ENCODE measurements at places on chromosomes 5 and 9.

DNA sequence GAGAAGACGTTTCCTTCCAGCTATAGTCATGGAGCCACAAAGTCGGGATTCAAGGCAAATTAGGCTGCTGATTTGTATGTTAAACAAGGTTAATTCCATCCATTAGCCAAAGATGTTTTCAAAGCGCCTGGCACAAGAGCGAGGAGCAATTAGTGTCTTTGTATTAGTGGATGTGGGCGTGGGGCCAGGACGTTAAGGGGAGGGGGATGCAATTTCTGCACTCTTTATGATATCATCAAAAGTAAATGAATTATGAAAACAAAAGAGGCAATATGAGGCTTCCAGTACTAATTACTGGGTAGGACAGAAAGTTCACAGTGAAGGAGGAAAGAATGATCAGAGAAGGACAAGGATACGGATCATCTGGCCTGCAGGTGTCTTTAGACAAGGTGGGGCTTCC lies 230.9 kb upstream of the MSX2 start:
- H3K27ac ChIP-seq, result no peak overlapping the region
- no peaks in the 10 kb centered on the region for H3K4me1 ChIP-seq
- H3K27me3 ChIP-seq, result no peaks in the 10 kb centered on the region
- H3K4me3 ChIP-seq, result no peak overlapping the region
- no peaks in the 10 kb centered on the region for H3K36me3 ChIP-seq
- no peak for DNase-seq

DNA sequence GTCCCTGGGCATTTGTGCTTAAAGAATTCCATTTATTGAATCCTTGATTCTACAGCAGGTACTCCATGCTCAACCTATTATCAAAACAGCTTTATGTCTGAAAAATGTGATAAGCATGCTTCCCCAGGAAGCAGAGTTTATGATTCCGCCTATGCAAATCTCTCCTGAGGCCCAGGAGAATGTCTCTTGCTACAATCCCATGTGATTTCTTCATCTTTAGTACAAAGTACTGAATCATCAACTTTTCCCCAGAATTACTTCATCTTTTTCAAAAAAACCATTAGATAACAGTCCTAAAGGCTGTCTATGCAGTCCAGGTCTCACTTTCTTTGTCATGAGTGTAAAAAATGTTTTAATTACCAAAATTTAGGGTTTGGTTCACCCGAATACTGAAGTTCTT lies 130.2 kb upstream of the ADAMTSL1 start:
- H3K36me3 ChIP-seq, result no peaks in the 10 kb centered on the region
- no peaks in the 10 kb centered on the region for H3K4me1 ChIP-seq
- no peaks in the 10 kb centered on the region for H3K27me3 ChIP-seq
- H3K4me3 ChIP-seq, result no peak overlapping the region

DNA sequence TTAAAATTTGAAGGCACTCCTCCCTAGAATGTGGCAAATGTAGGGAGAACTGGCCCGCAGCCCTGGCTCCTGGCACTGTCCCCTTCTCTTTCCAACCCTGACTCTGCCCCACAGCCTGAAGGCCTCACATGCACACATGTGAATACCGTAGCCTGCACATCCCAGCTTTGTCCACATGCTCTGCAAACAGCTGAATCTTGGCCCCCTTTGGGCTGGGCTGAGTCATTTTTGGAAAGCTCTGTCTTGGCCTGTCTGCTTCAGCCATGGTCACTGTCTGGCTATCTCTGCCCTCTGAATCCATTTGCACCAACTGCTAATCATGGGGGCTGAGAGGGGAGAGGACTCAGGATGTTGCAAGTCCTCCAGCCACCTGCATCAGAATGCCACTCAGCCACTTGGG lies 22.1 kb upstream of the GALNT10 start:
- no peak overlapping the region for H3K4me3 ChIP-seq
- DNase-seq, result no peak
- no peaks in the 10 kb centered on the region for H3K27me3 ChIP-seq
- no peak overlapping the region for H3K27ac ChIP-seq

DNA sequence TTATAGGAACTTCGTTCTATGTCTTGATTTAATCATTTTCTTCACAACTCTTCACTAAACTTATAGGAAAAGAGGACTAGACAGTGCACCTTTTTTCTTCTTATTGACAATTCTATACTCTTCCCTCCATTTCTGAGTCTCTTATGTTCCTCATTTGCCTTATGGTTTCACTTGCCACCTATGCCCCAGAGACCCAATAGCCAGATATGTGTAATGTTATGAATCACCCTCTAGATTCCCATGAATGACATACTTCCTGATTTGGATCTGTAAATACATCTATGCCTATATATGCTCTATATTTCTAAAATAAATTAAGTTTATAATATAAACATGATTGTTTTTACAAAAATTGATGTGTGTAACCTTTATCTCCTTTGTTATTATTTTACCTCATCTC lies 514.1 kb upstream of the MEF2C start:
- peak overlapping the region; percentile 1 for H3K4me3 ChIP-seq
- H3K4me1 ChIP-seq, result peaks cover 14% of the 10 kb centered on the region
- peak overlapping the region; percentile 63 for H3K27ac ChIP-seq
- peak; percentile 48 for DNase-seq
- no peaks in the 10 kb centered on the region for H3K27me3 ChIP-seq

GRCh38 chr5:107282061-107282460 lies 388.7 kb downstream of the EFNA5 start:
- H3K27ac ChIP-seq, result no peak overlapping the region
- no peak overlapping the region for H3K4me3 ChIP-seq
- peaks cover 2% of the 10 kb centered on the region for H3K4me1 ChIP-seq
- no peak for DNase-seq
- no peaks in the 10 kb centered on the region for H3K36me3 ChIP-seq
- H3K27me3 ChIP-seq, result peaks cover 5% of the 10 kb centered on the region

DNA sequence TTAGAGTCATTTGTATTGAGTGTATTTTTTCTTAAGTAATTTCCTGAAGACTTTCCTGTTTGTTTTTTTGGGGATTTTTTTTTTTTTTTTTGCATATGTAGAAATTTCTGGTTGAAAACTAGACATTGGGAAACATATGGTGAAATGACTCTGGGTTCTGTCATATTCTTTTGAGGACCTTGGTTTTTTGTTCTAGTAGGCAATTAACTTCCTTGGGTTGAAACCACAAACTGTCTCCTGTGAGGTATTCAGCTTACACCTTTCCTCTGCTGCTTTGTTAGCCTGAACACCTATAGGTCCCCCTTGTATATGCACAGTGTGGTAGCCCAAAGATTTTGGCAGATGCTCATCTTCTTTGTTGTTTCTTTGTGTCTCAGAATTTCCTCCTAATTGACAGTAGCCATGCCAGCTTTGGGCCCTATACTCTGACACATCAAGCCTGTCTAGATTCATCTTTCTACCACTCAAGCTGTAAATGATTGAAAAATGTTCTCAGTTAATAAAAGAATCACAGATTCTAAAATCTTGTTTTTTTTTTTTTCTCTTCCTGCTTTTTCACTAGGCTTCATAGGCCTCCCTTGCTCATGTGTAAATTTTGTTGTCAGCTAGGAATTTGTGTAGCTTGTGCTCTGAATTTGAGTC lies 140.6 kb downstream of the COMMD10 start:
- no peaks in the 10 kb centered on the region for H3K36me3 ChIP-seq
- no peaks in the 10 kb centered on the region for H3K4me1 ChIP-seq
- no peak overlapping the region for H3K27ac ChIP-seq
- DNase-seq, result no peak

DNA sequence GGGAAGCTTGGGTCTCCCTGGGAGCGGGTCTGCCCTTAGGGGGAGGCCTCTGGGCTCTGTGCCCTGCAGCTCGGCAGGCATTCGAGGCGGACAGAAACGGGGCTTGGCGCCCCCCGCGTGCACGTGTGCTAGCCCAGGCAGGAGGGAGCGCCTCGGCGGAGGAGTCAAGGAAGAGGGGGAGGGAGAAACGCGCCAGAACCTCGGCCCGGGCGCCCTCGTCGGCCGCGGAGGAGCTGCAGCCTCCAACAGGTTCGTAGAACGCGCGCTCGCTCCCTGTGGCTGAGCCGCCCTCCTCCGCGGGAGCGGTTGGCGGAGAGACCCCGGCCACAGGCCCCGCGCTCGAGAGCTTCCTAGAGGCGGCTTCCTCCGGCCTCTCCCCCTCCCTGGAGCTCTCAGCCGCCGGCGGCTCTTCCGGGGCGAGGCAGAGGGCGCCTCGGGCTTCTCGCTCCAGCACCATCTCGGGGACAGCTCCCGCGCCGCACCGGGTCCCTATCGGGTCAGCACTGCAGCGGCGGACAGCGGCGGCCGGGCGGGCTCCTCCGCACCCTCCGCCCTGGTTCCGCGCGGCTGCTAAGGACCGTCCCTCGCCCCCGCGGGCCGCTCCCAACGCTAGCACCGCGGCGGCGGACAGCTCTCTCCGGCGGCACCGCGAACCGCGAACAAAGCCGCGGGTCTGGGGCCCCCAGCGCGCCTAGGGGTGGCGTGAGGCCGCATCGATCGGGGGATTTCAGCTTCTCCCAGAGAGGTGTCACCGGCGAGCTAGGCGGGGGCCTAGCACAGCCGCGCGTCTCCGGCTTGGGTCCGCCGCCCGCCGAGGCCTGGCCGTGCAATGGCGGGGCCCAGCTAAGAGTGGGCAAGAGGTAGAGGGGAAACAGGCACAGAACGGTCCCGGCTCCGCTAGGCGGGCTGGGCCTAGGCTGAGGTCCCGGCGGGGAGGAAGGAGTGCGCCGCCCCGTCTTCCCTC lies 74.6 kb upstream of the CPLX2 start:
- H3K27me3 ChIP-seq, result peaks cover 5% of the 10 kb centered on the region
- no peak for DNase-seq
- no peak overlapping the region for H3K27ac ChIP-seq
- H3K36me3 ChIP-seq, result no peaks in the 10 kb centered on the region
- H3K4me1 ChIP-seq, result no peaks in the 10 kb centered on the region

- no peaks in the 10 kb centered on the region for H3K27me3 ChIP-seq
- DNase-seq, result no peak
- H3K36me3 ChIP-seq, result no peaks in the 10 kb centered on the region
- H3K4me1 ChIP-seq, result no peaks in the 10 kb centered on the region
- H3K27ac ChIP-seq, result no peak overlapping the region
- H3K4me3 ChIP-seq, result no peak overlapping the region
These were observed 698.6 kb downstream of the PTPRD start for GRCh38 chr9:9914174-9914573.

Measured in GM12878 (cell line).